M059J (cell line): ENCODE measurements at places on chromosomes 13 and 19.

DNA sequence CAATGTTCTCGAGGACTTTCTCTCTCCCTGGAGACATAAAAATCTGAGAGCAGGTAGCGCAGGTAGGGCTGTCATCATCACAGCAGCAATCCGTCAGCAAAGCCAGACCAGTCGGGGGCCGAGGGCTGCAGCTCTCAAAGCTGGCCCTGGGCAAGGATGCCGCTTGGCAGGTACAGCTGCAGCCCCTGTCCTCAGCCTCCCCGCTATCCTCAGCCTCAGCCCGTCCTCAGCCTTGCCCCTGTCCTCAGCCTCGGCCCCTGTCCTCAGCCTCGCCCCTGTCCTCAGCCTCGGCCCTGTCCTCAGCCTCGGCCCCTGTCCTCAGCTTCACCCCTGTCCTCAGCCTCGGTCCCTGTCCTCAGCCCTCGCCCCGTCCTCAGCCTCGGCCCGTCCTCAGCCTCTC lies 10.9 kb downstream of the C13orf46 start:
- DNase-seq = no peak

- DNase-seq = peak; percentile 58
These were observed 4.8 kb downstream of the TSKS start for GRCh38 chr19:49758292-49758691.

- DNase-seq = no peak
These were observed 7.4 kb downstream of the C19orf25 start for GRCh38 chr19:1471515-1472160.

GRCh38 chr19:48780631-48781391 lies 25.5 kb downstream of the FGF21 start:
- DNase-seq = peak; percentile 76

DNA sequence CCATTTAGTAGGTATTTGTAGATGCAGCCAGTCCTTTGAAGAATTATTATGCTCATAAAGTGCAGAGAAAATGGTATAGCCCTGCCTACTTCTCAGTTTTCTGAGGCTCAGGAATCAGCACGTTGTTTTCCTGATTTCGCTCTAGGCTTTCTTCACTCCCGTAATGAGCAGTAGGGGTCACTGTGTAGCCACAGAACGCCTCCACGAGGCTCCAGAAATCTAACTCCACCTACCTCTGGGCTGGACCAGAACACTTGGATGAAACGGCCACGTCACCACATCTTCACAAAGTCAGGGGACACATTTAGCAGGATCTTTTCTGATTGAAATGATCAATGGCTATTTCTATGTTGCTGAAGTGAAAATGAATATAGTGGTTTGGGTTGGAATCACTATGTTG lies 49.8 kb upstream of the GTF3A start:
- peak; percentile 80 for DNase-seq

- DNase-seq = no peak
These were observed 1.5 kb downstream of the ZNF787 start for GRCh38 chr19:56119582-56119978.

- peak; percentile 88 for DNase-seq
These were observed 25.3 kb upstream of the MEDAG start for GRCh38 chr13:30880856-30881155.

- DNase-seq = peak; percentile 52
These were observed 13.4 kb downstream of the TM6SF2 start for GRCh38 chr19:19259741-19260140.

DNA sequence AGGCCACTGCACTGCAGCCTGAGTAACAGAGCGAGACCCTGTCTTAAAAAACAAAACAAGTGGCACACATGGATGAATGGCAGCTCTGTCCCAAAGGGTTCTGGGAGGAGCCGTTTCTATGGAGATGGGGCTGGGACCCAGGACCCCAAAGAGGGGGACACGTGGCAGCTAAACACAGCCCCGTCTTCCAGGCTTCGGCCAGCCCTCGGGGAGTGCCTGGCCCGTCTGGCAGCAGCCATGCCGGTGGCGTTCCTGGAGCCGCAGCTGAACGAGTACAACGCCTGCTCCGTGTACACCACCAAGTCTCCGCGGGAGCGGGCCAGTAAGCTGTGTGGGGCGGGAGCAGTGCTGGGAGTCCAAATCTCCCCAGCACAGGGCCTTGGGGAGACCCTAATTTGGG lies 82.4 kb downstream of the RYR1 start:
- DNase-seq = no peak

GRCh38 chr13:35255241-35255640 lies 221.2 kb downstream of the MAB21L1 start:
- DNase-seq = no peak

DNA sequence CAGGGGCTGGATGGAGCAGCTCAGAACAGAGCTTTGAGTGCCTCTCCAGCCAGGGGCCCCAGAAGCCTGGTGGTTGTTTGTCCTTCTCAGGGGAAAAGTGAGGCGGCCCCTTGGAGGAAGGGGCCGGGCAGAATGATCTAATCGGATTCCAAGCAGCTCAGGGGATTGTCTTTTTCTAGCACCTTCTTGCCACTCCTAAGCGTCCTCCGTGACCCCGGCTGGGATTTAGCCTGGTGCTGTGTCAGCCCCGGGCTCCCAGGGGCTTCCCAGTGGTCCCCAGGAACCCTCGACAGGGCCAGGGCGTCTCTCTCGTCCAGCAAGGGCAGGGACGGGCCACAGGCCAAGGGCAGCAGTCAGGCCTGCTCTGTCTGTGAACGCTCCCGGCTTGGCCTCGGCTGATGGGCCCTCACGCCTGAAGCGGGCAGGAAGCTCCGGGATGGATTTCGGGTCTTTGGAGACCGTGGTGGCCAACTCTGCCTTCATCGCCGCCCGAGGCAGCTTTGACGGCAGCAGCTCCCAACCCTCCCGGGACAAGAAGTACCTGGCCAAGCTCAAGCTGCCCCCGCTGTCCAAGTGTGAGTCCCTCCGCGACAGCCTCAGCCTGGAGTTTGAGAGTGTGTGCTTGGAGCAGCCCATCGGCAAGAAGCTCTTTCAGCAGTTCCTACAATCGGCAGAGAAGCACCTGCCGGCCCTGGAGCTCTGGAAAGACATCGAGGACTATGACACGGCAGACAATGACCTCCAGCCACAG lies at the start of gene GRK1:
Gene GRK1 (plus strand): TSS at position 269 of the 751 bp plus-strand sequence. CDS start 168 bp downstream, at position 437.
- no peak for DNase-seq

DNA sequence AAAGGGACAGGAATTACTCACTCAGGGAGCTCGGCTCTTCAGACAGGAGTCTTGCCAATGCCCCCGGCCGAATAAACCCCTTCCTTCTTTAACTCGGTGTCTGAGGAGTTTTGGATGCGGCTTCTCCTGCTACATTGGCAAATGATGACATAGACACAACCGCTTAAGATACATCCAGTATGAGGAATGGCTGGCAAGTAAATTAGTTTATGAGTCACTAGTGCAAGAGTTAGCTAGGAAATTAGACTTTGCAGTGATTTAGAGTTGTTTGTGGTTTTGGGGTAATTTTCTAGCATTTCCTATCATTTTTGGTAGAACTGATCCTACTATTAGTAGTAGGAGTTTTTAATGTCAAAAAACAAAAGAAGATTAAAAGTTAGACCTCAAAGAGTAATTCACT lies 166.2 kb downstream of the SLITRK1 start:
- peak; percentile 38 for DNase-seq

DNA sequence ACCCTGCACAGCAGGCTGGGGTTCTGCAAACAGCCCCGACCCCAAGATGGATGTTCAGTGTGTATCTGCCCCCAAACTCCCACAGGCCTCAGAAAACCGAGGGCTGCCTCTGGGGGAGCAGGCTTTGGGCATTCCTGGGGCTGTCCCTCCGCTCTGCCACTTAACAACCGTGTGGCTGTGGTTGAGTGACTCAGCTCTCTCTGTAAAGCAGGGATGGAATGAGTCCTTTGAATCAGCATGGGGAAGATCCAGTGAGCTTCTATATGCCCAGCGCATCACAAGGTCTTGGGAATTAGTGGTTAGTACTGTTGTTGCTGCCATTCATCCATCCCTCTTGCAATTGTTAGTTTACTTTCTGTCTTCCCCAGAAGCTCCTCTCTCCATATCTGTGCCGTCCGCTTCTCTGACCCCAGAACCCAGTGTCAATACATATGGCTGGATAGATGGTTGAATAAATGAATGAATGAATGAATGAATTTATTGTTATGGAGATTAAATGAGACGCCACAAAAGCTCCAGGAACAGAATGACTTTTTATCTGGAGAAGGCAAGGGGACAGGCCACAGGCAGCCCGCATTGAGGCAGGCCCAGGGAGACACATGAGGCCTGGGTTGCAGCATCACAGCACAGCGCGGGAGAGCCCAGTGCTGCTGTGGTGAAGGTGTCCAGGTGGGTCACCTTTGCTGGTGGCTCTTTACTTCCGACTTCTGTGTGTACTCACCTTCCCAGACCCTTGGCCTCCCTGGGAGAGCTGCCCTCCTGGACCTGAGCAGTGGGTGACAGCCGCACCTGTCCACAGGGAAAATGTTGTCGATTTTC lies 89.2 kb downstream of the RGCC start:
- peak; percentile 92 for DNase-seq

- no peak for DNase-seq
These were observed 187.3 kb downstream of the NDFIP2 start for GRCh38 chr13:79668201-79668752.

GRCh38 chr19:35712567-35713505 lies 5.0 kb upstream of the KMT2B start:
- DNase-seq = no peak

- no peak for DNase-seq
These were observed 6.6 kb upstream of the DAPK3 start for GRCh38 chr19:3977242-3978143.

GRCh38 chr13:103866048-103866447 lies 799.8 kb upstream of the SLC10A2 start:
- no peak for DNase-seq

GRCh38 chr19:36120984-36121358 lies 5.7 kb downstream of the TBCB start:
- no peak for DNase-seq

GRCh38 chr13:32917504-32917903 lies 98.7 kb upstream of the KL start:
- peak; percentile 43 for DNase-seq

DNA sequence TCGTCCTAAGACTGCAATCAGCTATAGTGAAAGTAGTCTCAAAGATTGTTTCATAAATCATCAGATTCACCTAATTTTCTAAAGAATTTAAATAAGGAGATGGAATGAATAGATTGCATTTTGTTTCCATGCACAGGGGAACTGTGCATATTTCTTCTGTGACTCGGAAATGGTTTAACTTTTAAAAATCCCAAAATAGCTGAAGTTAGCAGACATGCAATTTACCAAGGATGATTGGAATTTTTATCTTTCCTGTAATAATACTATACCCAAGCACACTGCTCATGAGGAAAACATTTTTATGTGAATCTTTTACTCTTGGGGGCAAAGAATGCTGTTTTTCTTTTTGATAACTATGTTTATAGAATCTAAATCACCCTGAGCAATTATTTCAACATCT lies 15.0 kb upstream of the LMO7 start:
- DNase-seq = peak; percentile 68

GRCh38 chr19:56124578-56124977 lies 3.5 kb upstream of the ZNF787 start:
- DNase-seq = no peak

DNA sequence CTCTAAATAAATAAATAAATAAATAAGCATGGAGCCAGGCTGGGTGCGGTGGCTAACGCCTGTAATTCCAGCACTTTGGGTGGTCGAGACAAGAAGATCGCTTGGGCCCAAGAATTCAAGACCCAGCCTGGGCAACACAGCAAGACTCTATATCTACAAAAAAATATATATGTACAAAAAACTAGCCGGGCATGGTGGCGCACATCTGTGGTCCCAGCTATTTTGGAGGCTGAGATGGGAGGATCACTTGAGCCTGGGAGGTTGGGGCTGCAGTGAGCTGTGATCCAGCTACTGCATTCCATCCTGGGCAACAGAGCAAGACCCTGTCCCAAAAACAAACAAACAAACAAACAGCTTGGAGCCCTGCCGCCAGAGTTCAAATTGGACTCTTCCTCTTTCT lies 2.7 kb downstream of the ACTMAP start:
- no peak for DNase-seq

DNA sequence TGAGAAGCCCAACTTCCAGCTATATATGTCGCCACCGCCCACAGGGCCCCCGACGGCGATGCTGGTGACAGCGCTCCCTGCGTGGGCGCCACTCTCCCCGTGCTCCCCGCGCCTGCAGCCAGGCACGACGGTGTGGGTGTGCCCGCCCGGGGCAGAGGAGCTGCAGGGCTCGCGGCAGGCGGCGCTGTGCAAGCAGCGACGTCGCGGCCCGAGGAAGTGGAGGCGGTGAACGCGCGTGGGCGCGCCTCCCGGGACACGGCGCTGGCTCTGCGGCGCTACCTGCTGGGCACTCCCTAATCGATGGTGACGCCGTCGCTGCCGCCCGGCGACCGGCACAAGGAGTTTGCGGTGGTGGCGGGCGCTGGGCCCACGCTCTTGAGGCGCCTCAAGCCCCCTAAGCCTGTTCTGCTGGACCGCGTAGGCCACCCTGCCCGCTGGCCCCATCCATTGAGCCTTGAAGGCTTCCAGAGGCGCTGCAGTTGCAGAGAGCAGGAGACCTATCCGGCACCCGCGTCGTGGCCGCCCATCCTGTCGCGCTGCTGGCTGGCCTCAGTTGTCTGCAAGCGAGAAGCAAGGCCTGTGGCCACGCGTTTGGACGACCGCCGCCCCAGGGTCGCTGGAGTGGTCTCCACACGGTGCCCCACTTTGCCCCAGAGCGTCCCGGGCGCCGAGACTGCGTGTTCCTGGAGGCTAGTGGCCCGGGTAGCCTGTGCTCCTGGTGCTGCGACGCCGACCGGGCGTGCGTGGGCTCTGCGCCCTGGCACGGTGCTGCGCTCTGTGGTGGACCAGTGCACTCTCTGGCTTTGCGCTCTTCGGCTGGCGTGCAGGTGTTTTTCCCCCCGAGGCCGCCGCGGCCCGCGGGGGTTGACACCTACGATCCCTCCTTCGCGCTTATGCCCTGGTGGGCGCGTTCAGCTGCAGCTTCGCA lies 23.1 kb downstream of the LRFN3 start:
- DNase-seq = no peak

DNA sequence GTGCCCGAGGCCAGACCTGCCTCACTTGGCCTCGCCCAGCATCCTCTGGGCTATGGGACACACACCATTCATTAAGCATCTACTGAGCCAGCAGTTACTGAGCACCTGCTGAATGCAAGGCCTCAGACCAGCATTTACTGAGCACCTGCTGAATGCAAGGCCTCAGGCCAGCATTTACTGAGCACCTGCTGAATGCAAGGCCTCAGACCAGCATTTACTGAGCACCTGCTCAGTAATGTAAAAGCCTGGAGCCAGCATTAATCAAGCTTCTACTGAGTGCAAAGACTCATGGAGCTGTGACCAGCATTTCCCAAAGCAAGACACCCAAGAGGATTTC lies 3.7 kb downstream of the ATP8B3 start:
- DNase-seq = no peak
